ENCODE measurements at places on chromosomes 3 and 15.
A peak's percentile ranks its signal among the peaks of the same experiment; 100 is the strongest.

DNA sequence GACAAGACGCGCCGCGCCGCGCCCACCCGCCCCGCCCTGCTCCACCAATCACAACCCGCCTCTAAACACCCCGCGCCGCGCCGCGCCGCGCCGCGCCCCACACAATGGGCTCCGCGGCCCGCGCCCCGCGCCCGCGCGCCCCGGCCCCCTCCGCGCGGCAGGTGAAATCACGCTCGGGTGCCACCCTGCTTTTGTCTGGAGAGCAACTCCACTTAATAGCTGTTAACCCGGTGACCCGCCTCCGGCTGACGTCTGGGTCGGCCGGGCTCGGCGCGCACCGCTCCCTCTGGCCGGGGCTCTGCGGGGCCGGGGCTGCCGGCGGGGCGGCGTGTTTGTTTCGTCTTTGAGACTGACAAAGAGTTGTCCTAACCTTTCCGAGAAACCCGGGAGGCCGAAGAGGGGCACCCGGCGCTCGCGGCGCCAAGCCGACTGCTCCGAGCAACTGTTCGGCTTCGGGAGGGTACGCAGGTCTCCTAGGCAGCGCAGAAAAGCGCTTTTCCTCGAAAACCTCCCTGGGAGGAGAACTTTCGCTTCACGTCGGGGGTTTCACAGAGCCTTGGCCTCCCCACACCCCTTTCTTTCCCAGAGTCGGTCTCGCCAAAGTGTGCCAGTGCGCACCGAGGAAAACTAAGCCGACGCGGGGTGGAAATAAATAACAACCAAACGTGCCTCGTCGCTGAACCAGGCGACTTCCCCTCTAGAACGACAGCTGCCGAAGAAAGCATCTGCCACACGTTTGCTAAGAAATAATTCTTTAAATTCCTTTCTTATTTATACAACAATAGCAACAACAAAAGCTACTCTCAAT, 518.4 kb downstream of the FOXP1 start:
- DNase-seq: peak; percentile 66

DNA sequence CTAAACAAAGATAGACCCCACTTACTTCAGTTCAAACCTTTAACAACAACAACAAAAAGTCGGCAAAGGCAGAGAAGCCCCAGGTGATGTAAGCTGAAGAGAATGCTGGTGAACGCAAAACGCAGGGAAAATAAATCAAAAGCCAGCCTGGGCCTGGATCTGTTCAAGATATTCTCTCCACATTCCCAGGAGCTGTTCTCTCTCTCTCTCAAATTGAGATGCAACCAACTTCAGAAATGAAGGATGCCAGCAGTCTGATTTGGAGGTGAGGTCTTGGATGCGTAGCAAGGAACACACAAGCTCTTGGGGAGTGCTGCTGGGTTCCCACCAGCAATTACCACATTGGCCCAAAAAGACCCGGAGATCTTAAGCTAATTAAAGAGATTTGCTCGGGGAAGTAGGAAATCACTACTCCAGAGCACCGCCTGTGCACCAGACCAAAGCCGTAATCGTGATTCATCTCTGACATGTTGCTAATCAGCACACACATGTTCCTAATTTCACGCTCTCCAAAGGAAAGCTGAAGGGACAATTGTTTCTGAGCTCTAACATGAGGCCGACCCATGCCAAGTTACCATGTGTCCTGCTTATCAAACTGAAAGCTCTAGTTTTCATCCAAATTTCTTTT, 37.1 kb downstream of the IL17RD start:
- DNase-seq: no peak

DNA sequence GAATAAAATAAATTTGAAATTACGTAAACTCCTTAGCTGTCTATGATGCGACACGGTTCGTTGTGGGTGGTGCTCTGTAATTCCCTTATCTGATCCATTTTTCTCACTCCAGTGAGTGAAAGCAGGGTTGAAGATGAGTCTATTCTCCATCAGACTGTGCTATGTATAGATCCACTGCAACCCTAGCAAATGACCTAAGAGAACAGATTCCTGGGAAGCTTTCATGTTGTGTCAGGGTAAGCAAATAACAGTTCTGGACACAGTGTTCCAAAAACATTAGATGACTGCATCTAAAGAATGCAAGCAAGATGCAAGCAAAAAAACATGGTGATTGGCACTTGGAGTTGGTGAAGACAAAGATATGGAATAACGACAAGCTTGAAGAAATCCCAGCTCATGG, 239.3 kb downstream of the SLC9A9 start:
- no peak for DNase-seq

DNA sequence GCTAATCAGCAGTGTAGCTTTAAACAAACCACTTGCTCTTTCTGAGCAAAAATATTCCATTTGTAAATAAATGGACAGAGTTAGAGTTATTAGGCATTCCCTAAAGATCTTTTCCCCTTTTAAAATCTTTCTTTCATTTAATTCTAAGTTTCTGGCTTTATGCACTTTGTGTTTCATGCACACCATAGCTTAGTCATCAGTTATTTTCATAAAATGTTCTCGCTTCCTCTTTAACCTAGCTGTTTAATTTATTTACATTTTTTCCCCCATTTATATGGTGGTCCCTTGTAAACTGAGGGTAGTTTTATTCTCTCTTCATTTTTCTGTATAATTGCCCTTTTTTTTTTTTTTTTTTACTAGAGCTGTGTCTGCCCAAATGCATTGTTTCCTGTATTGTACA, 315.0 kb upstream of the LRRFIP2 start:
- DNase-seq: no peak

DNA sequence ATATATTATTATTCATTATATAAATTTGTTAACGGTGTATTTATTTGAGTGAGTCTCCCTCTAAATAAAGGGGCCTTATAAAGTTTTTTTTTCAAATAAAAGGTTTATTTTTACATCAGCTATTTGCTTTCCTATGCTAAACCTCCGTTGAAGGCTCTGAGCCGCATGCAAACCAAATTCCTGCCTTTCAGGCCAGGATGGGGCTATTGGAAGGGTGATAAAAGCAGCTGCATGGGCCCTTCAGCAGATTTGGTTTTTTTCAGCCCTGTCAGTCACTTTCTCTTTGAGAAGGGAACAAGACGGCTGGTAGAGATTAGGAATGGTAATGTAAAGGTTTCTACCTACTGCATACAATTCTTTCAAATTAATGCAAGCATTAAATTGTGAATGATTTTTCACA, 244.2 kb downstream of the WNT5A start:
- no peak for DNase-seq

DNA sequence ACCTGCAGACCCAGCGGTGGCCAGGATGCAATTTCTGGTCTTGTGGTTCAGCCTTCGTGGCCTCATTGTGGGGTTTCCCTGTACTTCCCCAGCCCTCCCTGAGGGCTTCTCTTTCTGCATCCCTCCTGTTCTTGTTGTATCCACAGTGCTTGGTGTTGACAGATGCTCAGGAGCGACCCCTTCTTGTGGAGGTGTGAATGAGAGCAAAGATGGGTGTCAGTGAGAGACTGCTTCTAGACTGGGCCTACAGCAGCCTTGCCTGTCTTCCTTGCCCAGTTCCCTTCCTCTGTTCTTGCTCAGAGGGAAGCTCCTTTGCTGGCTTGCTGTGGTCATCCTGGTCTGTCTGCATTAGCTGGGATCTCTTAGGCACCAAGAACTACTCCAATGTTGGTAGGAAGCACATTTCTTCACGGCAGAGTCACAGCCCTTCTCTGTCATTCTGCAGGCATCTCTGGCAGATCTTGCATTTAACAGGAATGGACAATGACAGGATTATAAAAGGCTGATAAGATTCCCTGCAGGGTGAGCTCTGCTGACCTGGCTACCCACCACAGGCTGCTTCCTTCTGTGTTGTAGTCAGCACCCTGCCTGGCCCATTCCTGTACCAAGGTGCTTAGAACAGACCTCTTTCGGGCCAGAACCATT, 317.8 kb upstream of the C2CD4B start:
- no peak for DNase-seq

DNA sequence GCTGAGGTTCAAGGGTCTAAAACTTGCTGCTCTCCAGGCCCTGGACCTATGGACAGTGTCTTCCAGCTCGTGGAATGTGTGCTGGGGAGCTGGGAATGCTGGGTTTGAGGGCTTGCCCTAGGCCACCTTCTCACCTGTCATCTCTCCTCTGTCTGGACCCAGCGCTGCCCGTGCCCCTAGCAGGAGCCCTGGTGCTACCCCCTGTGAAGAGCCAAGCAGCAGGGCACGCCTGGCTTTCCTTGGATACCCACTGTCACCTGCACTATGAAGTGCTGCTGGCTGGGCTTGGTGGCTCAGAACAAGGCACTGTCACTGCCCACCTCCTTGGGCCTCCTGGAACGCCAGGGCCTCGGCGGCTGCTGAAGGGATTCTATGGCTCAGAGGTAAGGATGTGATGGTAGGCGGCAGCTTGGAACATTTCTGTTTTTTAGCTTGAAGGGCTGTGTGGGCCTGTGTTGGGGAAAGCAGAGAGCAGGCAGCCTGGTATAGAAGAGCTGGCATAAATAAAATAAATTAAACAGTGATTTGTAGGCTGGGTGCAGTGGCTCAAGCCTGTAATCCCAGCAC, 5.1 kb downstream of the CHRD start:
- DNase-seq: no peak

DNA sequence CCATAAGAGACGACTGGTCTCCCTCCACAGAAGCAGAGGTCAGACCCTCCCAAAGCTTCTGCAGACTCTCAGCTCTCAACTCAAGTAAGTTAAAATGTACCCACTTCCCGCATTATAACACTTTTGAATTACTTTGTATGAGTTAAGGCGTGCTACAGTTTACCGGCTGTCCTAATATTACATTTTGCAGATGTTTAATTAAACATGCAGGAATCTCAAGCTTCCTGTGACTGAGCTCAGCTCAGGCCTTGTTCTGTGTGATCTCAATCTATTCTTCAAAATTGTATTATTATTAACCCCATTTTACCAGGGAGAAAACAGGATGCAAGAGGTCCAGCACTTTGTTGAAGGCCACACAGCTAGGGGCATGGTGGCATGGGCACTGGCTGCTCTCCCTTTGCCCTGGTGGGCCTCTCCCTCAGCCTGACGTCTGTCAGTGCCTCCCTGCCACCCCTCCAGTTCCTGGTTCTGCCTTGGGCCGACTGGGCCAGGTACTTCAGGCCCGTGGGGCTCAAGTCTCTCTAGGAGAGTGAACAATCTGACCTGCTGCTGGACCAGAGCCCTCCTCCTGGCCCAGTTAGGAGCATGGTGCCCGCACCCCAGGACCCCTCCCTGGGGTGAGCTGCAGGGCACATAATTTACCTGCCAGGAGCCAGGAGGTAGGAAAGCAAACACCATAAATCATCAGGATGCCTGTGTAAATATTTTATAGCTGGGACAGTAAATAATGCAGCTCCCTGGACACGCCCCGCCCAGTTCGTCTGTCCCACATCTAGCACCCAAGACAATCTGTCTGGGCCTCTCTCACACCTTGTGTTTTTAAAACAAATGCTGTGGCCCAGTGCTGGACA, 14.9 kb upstream of the RFT1 start:
- DNase-seq: no peak

DNA sequence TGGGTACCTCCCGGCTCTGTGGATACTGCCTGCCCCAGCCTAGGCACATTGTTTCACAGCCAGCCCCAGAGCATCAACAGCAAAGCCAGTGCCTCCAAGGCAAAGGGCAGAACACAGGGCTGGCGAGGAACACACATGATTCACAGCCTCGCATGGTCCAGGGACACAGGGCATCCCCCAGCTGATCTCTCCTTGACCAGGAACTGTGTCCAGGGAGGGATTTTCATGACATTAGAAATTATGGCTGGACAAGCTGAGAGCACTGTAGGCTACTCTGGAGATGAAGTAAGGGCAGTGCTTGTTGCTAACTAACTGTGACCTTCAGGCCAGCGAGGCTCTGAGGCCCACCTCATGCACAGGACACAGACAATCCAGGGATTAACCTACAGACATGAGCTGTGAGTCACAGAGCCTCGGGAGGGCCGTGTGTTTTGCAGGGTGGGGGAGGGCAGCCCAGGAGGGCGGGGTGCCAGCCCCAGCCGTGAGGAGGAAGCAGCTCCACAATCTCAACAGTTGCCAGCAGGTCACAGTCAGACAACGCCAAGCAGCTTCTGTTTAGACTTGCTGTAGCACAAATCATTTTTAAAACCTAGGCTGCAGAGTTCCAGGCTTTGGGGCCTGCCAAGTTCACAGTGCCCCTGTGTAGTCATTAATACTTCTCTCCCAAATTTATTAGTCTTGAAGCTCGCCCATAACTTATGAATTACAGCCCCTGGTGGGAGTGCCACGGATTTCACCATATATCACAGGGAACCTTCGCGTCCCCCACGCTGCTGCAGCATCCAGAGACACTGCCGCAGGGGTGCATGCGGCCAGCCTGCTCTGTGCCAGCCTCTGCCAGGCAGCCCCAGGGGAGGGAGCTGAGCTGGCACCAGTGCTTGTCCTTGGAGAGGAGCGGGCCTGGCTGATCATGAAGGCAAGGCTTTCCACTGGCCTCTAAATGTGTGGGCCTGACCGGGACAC, 114.7 kb downstream of the ETFA start:
- DNase-seq: peak; percentile 92

DNA sequence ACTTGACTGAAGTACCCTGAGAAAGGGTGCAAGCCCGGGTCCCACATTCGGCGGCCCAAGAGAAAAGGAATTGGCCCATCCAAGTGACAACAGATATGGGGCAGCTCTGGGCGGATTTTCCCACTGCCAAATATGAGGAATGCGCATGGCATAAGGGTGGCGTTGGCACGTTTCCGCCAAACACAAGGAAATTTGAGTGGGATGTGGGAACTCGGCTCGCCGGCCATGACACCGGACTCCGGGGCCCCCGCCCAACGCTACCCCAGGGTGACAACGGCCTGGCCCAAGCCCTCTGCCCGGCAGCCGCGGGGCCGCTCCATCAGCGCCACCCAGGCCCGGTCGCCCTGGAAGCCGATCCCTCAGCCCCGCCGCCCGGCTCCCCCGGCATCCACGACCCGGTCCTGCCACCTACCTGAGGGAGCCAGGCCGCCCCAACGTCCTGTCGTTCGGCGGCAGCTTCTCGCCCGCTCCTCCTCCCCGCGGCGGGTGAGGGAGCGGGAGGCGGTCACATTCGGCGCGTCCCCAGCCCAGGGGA, 449 bp downstream of the RAF1 start:
- no peak for DNase-seq

- DNase-seq: no peak
Measured at GRCh38 chr3:105853801-105854432, 14.9 kb downstream of the CBLB start.

DNA sequence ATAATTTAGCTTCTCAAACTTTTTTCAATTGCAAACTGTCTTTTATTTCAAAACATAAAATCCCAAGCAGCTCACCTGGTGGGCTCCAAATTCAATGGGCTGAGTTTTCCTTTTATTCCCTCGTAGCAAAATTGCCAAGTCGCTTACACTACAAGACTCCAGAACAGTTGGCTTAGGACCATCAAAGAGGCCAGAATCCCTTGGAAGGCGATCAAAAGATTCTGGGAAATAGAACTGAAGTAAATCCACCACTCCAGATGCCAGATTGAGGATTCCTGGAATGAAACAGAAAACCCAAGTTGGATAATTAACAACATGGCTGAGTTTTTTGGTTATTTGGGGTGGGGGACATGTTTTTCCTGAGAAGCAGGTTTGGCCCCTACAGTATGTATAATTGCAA, 87.7 kb upstream of the DCLK3 start:
- DNase-seq: no peak

GRCh38 chr3:49638445-49638844, 35.7 kb upstream of the APEH start:
- DNase-seq: peak; percentile 87

GRCh38 chr15:96413657-96414056, 83.2 kb downstream of the NR2F2 start:
- DNase-seq: no peak

All from RWPE2 (cell line).